ENCODE measurements at places on chromosomes 12 and 14.
A peak's percentile ranks its signal among the peaks of the same experiment; 100 is the strongest.

DNA sequence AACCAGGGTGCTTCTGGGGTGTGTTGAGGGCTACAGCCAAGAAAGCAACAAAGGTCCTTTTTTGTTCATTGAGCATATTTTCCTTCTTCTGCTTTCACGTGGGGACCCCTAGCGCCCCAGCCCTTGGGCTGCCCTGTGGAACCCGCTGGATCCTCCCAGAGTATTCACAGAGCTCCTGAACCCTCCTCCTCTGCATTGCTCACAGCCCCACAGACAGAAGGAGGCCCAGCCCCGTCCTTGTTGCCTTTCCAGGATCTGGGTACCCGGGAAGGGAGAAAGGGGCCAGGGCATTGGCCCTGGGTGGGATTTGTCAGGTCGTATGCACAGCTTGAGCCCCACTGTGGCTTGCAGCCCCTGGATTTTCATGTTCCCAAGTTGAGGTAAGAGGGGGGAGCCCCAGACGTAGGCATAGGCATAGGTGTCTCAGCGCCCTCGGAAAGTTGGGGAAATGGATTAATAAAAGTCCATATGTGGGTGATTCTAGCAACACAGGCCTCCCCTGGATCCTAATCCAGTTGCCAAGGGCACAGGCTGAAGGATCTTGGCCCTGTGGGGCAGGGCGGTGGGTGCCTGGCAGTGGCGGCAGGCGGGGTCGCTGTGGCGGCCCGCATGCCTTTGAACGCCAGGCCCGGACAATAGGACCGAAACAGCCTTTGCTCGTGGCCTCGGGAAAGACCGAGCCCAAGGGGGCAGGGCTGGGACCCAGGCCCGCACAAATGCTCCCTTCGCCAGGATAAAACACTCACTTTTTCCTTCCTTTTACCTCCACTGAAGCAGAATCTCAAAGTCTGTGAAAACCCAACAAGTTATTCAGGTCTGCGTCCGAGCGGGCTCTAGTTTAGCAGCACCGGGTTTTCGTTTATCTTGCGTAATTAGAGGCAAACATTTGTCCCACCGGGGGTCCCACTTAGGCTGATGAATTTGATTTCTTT is 3.0 kb upstream of the HOXC10 start:
- DNase-seq, result peak; percentile 71

- no peak for DNase-seq
Measured at GRCh38 chr14:61396279-61396678, 74.9 kb downstream of the PRKCH start.

- DNase-seq, result no peak
Measured at GRCh38 chr12:13085968-13086686, 17.3 kb downstream of the GSG1 start.

DNA sequence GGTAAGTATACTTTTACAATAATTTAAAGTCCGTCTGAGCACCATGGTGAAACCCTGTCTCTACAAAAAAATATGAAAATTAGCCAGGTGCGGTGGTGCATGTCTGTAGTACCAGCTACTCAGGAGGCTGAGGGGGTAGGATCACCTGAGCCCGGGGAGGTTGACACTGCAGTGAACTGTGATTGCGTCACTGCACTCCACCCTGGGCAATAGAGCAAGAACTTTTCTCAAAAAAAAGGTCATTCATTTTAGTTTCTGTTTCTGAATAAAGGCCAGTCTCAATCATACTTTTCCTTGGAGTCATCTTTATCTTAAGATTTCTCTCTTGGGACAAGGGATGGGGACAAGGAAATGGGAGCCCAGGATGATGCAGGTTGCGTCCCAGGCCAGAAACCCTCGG is 12.9 kb downstream of the ANKRD13A start:
- no peak for DNase-seq

DNA sequence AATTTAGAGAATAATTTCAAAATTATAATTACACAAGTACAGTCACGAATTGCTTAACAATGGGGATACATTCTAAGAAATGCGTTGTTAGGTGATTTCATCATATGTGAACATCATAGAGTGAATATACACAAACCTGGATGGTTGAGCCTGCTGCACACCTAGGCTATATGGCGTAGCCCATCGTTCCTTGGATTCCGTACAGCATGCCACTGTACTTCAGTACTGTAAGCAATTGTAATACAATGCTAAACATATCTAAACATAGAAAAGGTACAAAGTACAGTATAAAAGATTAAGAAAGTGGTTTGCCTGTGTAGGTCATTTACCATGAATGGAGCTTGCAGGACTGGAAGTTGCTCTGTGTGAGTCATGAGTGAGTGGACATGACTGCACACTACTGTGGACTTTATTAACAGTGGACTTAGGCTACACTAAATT is 286.2 kb downstream of the CACNA1C start:
- peak; percentile 63 for DNase-seq

GRCh38 chr12:82524641-82525040 is 162.1 kb upstream of the TMTC2 start:
- peak; percentile 3 for DNase-seq

DNA sequence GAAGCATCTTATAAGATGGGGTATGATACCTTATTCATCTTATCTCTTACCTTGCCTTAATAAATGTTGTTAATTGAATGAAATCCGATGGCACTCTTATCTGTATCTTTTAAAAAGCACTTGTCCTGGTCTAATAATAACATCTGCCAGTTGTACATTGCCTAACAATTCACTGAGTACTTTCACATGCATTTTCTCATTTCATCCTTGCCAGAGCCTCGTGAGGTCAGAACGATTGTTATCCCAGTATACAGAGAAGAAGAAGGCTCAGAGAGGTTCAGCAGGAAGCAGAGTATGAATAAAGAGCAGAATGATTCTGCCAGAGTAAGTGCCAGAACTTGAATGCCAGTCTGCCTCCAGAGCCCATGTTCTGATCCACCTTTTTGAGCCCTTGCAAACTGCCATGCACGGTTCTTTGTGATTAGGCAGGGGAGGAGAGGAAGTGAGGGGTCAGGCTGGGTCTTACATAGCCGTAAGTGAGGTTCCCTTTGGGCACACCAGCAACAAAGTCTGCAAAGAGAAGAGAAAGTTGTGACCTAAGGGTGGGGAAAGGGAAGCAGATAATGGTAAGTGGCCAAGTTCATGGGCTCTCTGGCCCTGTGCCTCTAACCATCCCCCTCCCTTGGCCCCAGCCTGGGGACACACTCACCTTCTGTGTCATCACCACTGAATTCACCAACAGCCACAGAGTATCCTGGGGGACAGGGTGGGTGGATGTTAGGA is 11.7 kb downstream of the ITGA5 start:
- no peak for DNase-seq

- DNase-seq, result peak; percentile 55
Measured at GRCh38 chr12:60072911-60073310, 477.1 kb downstream of the SLC16A7 start.

- no peak for DNase-seq
Measured at GRCh38 chr12:16531621-16532020, 74.3 kb downstream of the LMO3 start.

DNA sequence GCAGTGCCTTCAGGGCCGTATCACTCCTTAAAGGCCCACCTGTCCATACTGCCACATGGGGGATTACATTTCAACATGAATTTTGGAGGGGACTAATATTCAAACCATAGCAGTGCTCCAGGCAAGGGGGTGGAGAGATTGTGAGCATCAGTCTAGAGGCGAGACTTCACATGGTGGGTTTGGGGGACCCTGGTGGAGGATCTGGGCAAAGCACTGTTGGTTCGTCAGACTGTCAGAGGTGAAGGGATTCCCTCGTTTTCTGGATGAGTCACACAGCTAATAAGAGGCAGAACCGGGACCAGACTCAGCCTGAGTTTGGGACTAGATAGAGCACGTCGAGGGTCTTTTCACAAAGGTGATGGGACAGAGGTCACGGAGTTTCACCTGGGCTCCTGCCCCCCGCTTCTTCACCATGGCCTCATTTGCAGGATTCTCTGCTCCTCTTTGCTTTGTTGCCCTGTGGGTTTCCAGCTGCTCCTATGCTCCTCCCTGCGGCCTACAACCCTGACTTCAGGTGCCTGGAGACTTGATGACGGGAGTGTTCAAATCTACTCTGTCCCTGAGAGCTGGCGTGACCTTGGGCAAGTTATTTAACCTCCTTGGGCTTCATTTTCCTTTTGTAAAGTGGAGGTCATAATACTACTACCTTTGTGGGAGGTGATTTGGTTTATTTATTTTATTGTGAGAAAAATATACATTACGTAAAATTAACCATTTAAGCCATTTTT is 41.5 kb downstream of the TEAD4 start:
- DNase-seq, result no peak

- no peak for DNase-seq
Measured at GRCh38 chr14:77221241-77221871, 39.8 kb downstream of the TMEM63C start.

- DNase-seq, result no peak
Measured at GRCh38 chr12:25051656-25052195, 102.8 kb upstream of the BCAT1 start.

DNA sequence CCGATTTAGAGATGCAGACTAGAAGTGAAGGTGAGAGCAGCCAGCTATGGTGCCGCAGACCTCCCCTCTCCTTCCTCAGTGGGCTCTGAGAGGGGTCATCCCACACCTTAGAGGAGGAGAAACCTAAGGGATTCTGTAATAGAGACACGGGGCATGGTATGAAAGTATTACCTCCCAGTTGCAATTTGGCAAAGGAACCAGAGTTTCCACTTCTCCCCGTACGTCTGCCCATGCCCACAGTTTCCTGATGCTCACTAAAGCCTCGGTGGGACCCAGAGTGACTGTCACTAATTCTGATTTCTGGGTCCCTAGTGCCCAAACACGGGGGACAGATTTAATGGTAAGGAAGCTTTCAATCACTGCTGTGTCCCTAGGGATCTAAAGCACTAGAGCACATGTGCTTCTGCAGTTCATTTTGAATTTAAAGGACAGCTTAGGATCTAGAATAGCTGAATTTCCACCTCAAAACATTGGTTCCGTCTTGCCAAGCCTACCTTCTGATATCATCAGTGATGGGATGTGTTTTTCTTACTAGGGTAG is 44.1 kb downstream of the DAD1 start:
- no peak for DNase-seq

DNA sequence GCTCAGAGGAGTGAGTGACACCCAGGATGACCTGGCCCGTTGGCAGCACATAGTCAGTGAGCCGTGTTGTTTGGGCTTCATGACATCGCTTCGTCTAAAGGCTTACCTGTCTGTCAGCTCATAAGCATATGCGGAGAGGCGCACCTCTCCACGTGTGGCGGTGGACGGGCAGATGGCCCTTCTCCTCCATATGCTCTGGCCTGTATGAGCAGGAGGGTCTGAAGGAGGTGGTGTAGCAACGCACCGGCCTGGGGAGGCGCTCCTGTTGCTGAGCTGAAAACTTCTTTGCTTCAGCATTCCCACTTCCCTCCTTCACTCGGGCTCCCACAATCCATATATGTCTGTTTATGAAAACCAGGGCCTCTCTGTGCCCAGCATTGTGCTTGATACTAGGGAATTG is 186.1 kb downstream of the TSPAN9 start:
- no peak for DNase-seq

DNA sequence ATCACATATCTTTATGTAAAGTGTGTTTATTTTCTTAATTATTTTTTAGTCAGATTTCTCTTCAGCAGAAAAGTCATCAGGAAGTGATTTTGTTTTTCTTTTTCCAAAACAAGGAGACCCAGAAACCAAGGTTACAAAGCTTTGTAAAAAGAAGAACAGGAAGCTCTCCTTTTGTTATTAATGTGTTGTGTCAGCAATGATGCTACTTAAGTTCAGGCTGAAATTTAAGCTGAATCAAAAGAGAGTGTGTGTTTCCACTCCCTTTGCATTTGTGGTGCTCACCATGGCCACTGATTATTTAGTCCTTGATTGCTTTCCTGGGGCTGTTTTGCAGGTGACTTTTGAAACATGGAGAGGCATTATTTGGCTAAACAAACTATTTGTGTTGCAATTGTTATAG is 155.3 kb upstream of the ATP2B1 start:
- no peak for DNase-seq

Data from AG10803 (cell line).